ENCODE measurements at places on chromosomes 12 and 14. TPM values are rescaled to one million over a fixed set of nuclear protein-coding genes. Genes with fewer than 3 reads are reported as not detected.

RNU4-1 gene
- total RNA-seq, result 1,721 TPM

NPAS3 gene
- 78.8 TPM for total RNA-seq

PTPRQ gene
- total RNA-seq, result 1.9 TPM

PTMS gene
- 334 TPM for total RNA-seq

GPX2 gene
- not detected for total RNA-seq

CTSG gene
- not detected for total RNA-seq

MPHOSPH9 gene
- total RNA-seq, result 62.3 TPM

KRT6A gene
- total RNA-seq, result not detected

GLIPR1L1 gene
- total RNA-seq, result not detected

NRIP2 gene
- 14.8 TPM for total RNA-seq

FBLN5 gene
- 10.4 TPM for total RNA-seq

KRT82 gene
- not detected for total RNA-seq

INHBC gene
- not detected for total RNA-seq

LIMA1 gene
- total RNA-seq, result 23.3 TPM

JPH4 gene
- total RNA-seq, result 197 TPM

SERPINA3 gene
- total RNA-seq, result 765 TPM

KRT1 gene
- total RNA-seq, result not detected

ZC2HC1C gene
- total RNA-seq, result 6.2 TPM

SMCO2 gene
- total RNA-seq, result 1.9 TPM

MDGA2 gene
- 30.6 TPM for total RNA-seq

ACRBP gene
- total RNA-seq, result 0.84 TPM

PMEL gene
- total RNA-seq, result not detected

KCNMB4 gene
- total RNA-seq, result 78.8 TPM

PAWR gene
- total RNA-seq, result 16.0 TPM

SMIM41 gene
- total RNA-seq, result not detected

CCNB1IP1 gene
- 30.3 TPM for total RNA-seq

DGLUCY gene
- 100 TPM for total RNA-seq

FOXM1 gene
- 0.67 TPM for total RNA-seq

P2RX2 gene
- not detected for total RNA-seq

ALG10B gene
- total RNA-seq, result 10.3 TPM

TBC1D30 gene
- total RNA-seq, result 35.3 TPM

TMEM132C gene
- 14.8 TPM for total RNA-seq

PAH gene
- total RNA-seq, result 2.9 TPM

KLC1 gene
- 495 TPM for total RNA-seq

SLC17A8 gene
- total RNA-seq, result 2.9 TPM

RNASE3 gene
- not detected for total RNA-seq

CDCA3 gene
- total RNA-seq, result 2.3 TPM

ST8SIA1 gene
- 46.9 TPM for total RNA-seq

PROX2 gene
- total RNA-seq, result not detected

KRT2 gene
- not detected for total RNA-seq

CIROP gene
- total RNA-seq, result 0.50 TPM

KRT72 gene
- total RNA-seq, result not detected

C12orf76 gene
- total RNA-seq, result 105 TPM

BCL2L14 gene
- total RNA-seq, result not detected

TRAF3 gene
- 66.2 TPM for total RNA-seq

BICDL1 gene
- total RNA-seq, result 70.6 TPM

SIX4 gene
- total RNA-seq, result 2.0 TPM

B4GALNT3 gene
- total RNA-seq, result 15.1 TPM

TAS2R10 gene
- 2.2 TPM for total RNA-seq

KRT5 gene
- total RNA-seq, result 1.3 TPM

SPIC gene
- not detected for total RNA-seq

PPP4R4 gene
- 41.6 TPM for total RNA-seq

GRIN2B gene
- 81.1 TPM for total RNA-seq

TSPAN19 gene
- 1.0 TPM for total RNA-seq

CATSPERB gene
- 0.85 TPM for total RNA-seq

TXNRD1 gene
- 54.9 TPM for total RNA-seq

SYNDIG1L gene
- total RNA-seq, result 1.9 TPM

EFCAB11 gene
- total RNA-seq, result 11.5 TPM

RTL1 gene
- total RNA-seq, result not detected

DBX2 gene
- total RNA-seq, result 3.1 TPM

Measured in dorsolateral prefrontal cortex (tissue), 122 donors.